ENCODE measurements at places on chromosomes 2 and 18.
A peak's percentile ranks its signal among the peaks of the same experiment; 100 is the strongest.

DNA sequence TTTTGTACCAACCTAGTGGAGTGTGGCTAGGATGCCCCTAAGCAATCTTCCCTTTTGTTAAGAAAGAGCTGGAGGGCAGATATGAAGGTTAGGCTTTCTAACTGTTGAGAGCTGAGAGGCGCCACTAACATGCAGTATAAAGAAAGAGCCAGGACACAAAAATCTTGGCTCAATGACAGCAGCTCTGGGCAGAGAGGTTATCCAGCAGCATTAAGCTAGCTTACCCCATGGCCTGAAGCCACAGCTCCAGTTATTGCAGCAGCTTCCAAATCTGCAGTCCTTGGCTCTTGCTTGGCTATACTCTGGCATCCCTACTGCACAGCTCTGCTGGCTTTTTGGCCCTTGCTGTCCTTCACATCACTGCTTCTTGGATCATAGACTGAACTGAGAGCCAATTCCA, 213.4 kb downstream of the GPD2 start:
- DNase-seq: no peak

DNA sequence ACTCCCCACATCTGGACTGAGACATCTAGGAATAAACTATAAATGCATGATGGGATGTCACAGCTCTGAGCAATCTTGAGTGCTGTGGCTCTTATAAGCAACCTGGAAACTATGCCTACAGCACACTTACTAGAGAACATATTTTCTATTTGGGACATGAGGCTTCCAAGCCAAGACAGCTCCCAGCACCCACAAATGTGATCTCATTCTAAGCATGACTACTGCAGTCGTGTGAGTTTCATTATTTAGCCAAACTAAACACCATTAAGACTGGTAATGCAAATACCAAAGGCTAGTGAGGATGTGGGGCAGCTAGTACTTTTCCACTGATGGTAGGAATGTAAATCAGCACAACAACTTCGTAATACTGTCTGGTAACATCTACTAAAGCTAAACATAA, 72.5 kb downstream of the RTTN start:
- DNase-seq: peak; percentile 30

DNA sequence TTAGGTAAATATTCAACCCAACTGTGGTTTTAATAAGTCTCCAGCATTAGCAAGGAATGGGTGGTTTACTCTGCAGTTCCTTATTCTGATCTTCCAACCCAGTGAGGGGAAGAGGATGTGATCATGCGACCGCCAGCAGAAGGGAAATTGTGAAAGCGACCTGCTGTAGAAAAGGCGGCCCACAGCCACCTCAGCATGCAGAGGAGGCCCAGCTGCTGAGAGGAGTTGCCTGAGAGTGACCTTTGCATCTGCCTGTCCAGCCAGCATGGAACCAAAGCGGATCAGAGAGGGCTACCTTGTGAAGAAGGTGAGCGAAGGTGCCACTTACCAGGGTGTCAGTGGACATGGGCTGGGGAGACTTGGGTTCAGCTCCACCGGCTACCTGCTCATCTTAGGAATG, at the start of gene PLEK:
PLEK (plus strand) TSS at position 196 of the 400 bp plus-strand sequence; CDS start at position 266, 70 bp downstream.
- no peak for DNase-seq

GRCh38 chr2:49241991-49242390, 87.7 kb upstream of the FSHR start:
- DNase-seq: no peak

GRCh38 chr2:226508683-226509082, 290.9 kb downstream of the IRS1 start:
- no peak for DNase-seq

DNA sequence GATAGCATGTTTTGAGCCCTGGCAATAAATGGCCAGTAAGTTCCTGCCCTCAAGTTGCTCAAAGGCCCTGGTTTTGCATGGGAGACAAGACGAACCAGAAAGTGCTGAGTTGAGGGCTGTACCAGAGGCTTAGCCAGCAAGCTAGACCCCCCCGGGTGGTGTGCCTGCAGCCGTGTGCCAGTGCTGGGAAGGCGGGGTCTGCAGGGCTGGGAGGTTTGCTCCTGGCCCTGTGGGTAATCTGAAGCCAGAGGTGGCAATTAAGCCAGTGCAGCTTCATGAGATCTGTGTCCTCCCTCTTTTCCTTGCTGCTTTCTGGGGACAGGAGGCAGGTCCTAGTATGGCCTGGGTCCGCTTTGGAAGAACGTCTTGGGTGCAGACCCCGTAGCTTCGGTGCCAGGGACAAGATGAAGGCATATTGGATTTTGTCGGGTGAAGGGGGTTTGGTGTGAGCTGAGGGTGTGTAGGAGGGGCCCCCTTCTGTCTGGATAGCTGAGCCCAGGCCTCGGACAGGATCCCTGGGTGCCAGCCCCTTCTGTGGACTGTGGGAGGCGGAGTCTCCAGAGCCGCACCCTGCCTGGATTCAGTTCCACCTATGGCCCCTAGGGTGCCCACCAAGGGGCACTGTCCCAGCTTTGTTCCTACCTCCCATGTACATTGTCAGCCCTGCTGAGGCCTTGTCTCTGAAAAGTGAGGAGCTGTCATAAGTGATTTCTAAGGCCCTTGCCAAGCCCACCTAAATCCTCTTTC, 15.6 kb downstream of the ATOH8 start:
- DNase-seq: no peak

DNA sequence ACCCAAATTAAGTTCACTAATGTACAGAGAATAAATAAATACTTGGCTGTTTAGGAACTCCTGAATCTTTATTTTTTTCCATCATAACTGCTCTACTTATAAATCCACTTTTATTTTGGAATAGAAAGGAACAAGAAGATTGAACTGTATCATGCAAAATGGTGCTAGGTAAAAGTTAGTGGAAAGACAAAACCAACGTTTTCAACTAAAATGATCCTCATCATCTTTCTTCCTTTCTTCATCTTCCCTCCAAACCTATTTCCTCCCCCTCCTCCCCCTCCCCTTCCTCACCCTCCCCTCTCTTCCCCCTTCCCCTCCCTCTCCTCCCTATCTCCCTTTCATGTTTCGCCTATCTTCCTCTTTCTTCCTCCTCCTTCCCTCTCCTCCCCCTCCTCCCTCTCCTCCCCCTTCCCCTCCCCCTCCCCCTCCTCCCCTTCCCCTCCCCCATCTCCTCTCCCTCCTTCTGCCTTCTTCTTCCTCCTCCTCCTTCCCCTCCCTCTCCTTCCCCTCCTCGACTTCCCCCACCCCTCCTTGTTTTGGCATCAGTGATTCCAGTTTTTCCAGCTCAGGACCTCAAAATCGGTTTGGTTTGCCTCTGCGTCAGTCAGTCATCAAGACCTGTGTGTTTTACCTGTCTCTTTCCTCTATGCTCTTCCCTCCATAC, 5.1 kb downstream of the KLHL23 start:
- DNase-seq: no peak

- no peak for DNase-seq
These were observed 24.7 kb downstream of the IL1R2 start for GRCh38 chr2:102016399-102016955.
